Right atrium auricular region (tissue), 2 donors: ENCODE measurements at places on chromosomes 16 and 17.

DNA sequence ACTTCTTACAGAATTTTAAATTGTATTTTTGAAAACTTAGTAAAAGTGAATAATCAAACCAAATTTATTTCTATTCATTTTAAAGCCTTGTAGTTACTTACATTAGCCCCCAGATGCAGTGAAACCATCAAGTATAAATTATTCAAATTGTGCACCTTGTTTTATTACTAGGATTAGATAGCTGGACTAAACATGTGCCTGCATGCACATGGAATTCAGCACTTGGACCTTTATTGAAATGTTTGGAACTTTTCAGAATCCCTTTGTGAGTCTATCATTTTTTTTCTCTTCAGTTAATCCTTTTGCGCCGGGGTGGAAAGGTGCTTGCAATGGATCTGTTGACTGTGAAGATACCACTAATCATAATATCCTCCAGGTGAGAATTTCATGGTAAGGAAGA lies 4.7 kb downstream of the ZPBP2 start:
- DNase-seq, result no peak

- no peak for DNase-seq
Observed at GRCh38 chr17:76791053-76791980, 53.4 kb downstream of the MFSD11 start.

GRCh38 chr16:11050944-11051343 lies 106.6 kb downstream of the CLEC16A start:
- DNase-seq, result no peak

GRCh38 chr16:10037751-10038150 lies 144.5 kb downstream of the GRIN2A start:
- DNase-seq, result no peak

GRCh38 chr17:36104701-36105181 lies 1.1 kb downstream of the CCL4 start:
- no peak for DNase-seq

GRCh38 chr16:19393226-19394111 lies 24.2 kb upstream of the TMC5 start:
- DNase-seq, result no peak

- DNase-seq, result no peak
Observed at GRCh38 chr17:53749178-53749577, 73.5 kb upstream of the KIF2B start.

DNA sequence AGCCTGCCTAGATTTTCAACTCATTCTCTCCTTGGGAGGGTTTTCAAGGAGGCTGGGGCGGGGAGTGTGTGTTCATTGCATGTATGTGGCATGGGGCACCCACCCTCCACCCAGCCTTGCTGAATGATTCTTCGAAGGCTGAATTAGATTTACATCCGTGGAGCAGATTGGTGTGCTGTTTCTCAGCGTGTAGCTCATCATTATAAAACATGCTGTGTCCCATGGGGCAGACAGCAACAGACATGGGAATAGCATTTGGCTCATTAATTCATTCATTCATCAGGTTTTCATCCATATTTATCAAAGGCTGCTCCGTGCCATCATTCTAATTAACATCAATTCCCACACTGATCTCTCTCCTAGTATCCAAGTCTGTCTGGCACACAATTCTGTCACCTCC lies 10.6 kb upstream of the CD300A start:
- DNase-seq, result no peak

- DNase-seq, result no peak
Observed at GRCh38 chr16:1291576-1291974, 17.9 kb upstream of the UBE2I start.

DNA sequence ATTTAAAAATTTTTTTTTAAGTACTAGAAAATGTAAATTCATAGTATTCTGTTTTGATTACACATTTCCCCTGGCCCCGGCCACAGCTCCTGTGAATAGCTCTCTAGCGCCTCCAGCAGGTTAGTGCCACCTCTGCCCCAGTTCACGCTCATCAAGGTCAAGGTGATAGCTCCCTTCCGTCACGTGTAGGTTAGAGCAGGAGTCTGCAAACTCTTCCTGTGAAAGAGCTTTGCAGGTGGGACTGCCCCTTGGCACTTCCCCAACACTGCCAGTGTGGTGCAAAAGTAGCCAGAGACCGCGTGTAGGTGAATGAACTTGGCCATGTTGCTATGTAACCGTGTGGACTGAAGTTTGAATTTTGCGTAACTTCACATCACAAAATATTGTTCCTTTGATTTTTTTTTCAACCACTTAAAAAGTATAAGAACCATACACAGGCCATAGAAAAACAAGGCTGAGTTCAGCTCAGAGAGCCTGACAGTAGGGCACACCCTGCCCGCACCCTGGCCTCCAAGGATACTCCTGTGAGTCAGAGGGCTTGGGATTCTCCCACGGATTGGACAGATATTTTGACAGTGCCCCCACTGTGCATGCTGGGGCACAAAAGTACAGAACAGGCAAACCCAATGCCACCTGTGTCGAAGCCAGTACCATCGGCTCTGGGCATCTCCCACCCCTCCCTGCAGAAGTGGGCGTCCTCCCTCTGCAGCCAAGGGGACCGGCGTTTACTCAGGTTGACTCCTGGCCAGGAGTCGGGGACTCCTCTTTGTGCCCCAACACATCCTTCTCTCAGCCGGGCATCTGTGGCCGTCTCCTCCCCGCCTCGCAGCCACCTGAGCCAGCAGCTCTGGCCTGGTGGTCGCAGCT lies 92.0 kb upstream of the CHMP6 start:
- DNase-seq, result no peak

GRCh38 chr17:18161207-18162145 lies 22.2 kb upstream of the ALKBH5 start:
- no peak for DNase-seq

- no peak for DNase-seq
Observed at GRCh38 chr16:65274566-65274965, 152.7 kb upstream of the CDH11 start.

DNA sequence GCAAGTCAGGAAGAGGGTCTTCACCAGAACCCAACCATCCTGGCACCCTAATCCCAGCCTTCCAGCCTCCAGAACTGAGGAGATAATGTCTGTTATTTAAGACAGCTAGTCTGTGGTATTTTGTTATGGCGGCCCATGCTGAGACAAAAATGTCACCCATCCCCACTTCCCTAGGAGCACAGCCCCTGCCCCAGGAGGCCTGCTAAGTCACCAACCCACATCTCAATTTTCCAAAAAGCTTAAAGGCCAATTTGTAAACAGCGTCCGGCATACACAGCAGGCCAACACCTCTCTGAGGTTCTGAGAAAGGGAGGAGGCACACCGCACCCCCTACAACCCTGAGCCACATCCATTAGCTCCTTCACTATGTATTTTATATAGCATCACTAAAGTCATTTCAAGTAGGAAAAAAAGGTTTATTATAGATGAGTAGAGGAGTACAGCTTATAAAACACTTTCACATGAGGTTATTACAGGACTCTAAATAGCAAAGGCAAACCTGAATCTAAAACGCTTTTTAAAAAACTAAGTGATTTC lies 6.9 kb downstream of the TMEM170A start:
- no peak for DNase-seq

DNA sequence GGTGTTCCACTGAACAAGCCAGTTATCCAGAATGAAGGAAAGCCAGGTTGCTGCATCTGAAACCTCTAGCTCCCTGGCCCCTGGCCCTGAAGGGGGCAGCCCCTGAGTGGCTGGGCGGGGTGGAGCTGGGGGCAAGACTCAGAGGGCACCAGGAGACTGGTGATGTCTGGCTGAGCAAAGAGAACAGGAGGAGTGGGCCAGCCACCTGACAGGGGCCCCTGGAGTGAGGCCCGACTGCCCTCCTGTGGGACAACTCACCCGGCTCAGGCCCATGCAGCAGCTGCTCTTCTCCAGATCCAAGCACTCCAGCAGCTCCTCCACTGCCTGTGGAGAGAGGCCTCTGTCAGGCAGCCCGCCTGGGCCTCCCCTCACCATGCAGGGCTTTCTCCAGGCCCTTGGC lies 60.4 kb downstream of the PIPOX start:
- DNase-seq, result no peak

DNA sequence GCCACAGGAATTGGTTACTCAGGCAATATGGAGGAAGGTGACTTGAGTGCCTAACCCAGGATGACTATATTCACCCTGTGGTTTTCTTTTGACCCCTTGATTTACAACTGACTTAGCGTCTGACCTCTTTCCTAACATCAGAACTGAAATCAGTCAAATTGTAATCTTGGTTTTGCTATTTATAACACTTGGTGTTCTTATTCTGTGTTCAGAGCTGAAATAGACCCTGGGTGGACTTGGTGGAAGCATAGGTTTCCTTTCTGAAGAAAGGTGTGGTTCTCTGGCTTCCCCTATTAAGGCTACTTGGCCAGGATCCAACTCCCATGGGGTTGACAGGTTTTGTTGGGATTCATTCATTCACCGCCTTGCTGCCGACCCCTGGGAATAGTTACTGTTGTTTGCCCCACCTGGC lies 80.8 kb downstream of the CLEC16A start:
- DNase-seq, result no peak

GRCh38 chr17:63525190-63525946 lies 2.2 kb downstream of the KCNH6 start:
- DNase-seq, result no peak

DNA sequence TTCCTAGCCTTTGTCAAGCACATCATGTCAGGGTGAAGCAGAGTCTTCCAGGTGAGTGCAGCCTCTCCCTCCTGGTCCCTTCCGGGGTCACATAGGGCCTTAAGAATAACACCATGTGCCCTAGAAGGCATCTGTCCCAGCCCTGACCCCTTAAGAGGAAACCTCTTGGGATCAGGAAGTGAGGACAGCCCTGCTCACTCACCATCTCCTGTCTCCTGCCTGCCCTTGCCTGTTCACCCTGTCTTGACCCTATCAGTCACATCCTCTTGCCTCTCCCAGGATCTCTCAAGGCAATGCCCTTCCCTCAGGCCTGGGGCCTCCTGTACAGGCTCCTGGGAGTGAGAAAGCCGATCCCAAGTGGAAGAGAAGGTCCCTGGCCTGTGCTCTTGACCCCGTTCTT lies 13.9 kb downstream of the MYL4 start:
- DNase-seq, result no peak

DNA sequence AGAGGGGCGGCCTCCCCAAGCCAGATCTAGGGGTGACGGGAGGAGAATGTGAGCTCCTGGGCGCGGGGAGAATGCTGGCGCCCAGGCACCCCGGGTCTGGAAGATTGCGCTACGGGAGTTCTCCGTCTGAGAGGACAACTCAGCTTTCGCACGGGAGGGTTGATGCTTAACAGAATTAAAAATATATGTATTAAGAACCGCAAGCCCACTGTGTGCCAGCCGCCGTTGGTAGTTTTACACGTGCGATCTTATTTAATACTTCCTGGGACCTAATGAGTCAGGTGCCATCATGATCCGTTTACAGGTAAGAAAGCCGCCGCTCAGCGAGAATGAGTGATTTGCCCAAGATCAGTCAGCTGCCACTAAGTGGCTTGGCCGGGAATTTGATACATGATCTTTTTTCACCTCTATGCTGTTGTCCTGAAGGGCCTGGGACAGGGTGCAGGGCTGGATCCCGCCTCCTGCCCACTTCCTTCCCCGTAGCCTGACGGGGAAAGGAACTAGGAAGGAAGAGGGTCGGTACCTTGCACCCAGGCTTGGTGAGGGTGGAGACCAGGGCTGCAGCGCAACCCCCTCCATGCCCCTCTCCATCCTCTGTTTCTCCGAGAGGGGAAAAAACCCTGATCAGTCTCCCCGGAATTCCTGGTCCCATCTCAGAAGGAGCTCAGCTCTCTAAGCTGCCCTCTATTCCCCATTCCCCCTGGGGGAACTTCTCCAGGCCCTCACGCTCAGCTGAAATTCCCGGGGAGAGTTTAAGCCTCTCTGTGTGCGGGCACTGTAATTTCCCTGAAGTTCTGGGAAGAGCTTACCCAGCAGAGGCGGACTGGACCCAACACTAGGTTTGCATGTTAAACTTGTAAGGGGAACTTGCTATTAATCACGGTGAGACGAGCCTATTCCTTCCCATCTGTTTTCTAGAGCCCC lies 983 bp downstream of the VAT1L start:
- no peak for DNase-seq

DNA sequence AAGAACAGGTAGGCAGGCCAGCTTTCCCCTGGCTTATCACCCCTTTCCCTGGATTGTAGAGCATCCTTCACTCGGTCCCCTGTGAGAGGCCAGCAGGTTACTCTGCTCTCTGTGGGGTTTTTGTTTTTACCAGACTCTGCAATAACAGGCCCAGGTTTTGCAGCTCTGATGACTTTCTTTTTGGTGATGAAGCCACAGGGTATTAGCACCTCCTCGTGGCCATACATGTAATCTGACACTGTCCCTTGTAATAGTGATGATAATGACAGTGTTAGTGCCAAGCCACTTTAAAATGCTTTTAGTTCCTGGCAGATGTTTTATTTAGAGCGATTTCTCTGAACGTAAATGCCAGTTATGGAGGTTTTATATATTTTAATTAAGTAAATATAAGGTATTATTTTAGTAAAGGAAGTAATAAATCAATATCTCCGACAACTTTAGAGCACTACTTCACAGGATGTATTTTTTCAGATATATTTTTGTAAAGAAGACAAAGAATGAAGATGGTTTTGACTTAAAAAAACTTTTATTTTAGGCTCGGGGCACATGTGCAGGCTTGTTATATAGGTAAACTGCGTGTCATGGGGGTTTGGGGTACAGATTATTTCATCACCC lies 38.0 kb upstream of the CPHXL start:
- DNase-seq, result no peak

DNA sequence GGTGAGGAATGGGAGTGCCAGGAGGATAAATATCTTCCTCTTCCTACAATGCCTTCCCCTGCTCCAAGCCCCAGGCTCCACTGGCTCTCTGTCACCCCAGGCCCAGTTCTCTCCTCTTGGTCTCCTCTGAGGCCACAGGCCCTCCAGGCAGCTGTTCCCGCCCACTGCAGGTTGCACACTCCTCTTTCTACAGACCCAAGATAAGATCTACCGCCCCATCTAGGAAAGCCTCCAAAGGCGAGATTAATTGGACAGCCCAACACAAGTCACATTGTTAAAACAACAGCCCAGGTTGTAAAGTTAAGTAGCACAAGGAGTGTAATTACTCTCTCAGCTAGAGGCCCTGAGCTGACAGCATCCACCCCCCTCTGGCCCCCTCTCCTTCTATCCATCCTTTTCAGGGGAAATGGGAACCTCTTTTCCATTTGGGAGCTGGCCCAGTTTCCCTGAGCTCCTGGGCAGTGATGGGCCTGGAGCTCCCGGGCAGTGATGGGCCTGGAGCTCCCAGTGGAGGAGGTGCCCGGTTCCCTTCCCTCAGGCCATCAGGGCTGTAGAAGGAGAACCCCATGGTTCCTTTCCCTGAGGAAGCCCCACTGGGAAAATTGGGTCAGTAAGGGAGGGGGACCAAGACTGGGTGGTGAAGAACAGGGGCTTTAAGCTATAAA lies 7.3 kb downstream of the DLX4 start:
- DNase-seq, result no peak

GRCh38 chr17:34246881-34247280 lies 8.2 kb upstream of the CCL2 start:
- no peak for DNase-seq

GRCh38 chr16:57358086-57358420 lies 530 bp upstream of the CCL22 start:
- DNase-seq, result no peak

- peak; percentile 18 for DNase-seq
Observed at GRCh38 chr16:27251541-27252205, 16.9 kb downstream of the NSMCE1 start.

GRCh38 chr17:70060415-70060814 lies 14.6 kb upstream of the KCNJ16 start:
- no peak for DNase-seq
